Endodermal cell (in vitro differentiated cells): ENCODE measurements at places on chromosomes 1 and 21. TPM values are rescaled to one million over a fixed set of nuclear protein-coding genes. Genes with fewer than 3 reads are reported as not detected.

SSBP3 gene
- 306 and 342 TPM in 2 replicates for total RNA-seq

TFAP2E gene
- total RNA-seq: 0.55 to 0.77 TPM (median 0.62 TPM) in 3 replicates

EDN2 gene
- total RNA-seq: not detected in 3 replicates

ETV3 gene
- 38.3 and 40.6 TPM in 2 replicates for total RNA-seq

KRTAP22-1 gene
- not detected in 2 replicates for total RNA-seq

CD160 gene
- not detected in 3 replicates for total RNA-seq

SPRR2A gene
- total RNA-seq: not detected in 3 replicates

NR5A2 gene
- 0.50 to 0.62 TPM (median 0.61 TPM) in 3 replicates for total RNA-seq

ATP1A2 gene
- 1.0 to 3.2 TPM (median 2.9 TPM) in 3 replicates for total RNA-seq

MPL gene
- 0.32 to 1.2 TPM (median 0.56 TPM) in 3 replicates for total RNA-seq

RAP1GAP gene
- 8.0 to 36.5 TPM (median 9.5 TPM) in 3 replicates for total RNA-seq

TMPRSS15 gene
- total RNA-seq: 0.13 and 0.25 TPM in 2 replicates
